NCI-H1930 (cell line): ENCODE measurements at places on chromosomes 13 and 19.

DNA sequence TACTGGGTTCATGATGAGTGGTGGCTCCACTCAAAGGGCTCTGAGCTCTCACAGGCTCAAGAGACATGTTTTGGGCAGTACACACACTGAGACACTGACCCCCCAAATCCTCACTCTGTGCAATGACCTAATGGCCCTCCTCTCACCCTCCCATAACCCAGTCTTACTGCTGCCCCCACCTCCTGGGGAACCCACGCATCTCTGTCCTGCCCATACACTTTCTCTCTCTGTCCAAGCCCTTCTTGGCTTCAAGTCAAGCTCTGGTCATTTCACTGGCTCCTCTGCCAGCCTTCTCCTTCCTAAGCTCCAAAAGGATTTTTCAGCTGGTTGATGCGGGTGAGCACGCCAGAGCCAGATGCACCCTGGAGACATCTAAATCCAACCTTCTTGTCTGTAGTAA, 187.9 kb upstream of the TSHZ3 start:
- DNase-seq = no peak

GRCh38 chr13:24288870-24289269, 20.5 kb upstream of the C1QTNF9 start:
- no peak for DNase-seq

DNA sequence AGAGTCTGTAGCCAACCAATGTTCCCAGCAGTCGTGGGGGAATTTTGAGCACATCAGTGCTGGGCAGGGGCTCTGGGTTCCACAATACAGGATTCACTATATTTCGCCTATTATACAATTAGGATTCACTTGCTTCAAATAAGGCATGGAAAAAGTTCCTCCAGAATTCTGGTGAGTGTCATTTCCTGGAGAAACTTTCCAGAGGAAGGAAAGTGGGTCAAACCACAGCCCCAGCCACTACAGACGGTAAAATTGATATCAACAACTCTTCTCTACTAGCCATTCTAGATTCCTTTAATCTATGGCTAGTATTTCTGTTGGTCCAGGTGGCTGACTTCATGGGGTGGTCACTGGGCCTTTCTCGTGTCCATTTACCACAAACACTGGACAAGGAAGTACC, 10.5 kb downstream of the MYCBP2 start:
- DNase-seq = no peak

DNA sequence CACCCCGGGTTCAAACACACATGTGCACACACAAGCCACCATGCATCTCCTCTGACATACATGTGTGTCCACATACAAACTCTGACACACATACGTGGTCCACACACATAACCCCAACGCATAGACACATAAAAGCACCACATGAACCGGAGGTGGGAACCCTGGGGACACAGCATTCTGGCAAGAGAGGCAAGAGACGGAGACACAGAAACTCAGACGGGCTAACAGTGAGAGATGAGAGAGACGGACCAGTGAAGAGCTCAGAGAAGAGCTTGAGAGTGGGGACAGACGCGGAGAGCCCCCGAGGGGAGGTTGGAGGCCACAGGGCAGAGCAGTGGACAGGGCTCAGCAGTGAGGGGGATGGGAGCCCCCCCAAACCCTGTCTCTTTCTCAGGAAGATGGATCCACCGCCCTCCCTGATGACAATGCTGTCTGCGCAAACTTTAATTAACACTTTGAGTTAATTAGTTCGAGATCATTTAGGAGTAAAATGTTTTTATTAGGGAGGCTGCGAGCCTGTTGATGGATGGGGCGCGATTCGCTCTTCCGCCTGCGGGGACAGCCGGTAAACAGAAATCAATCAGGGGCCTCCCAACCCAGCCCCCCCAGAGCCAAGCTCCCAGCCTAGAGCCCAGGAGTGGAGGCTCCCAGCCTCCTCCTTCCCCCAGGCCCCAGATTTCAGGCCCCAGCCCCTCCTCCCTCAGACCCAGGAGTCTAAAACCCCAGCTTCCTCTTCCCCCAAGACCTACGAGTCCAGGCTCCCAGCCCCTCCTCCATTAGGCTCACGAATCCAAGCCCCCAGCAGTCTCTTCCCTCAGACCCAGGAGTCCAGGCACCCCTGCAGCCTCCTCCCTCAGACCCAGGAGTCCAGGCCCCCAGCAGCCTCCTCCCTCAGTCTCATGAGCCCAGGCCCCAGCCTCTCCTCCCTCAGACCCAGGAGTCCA, 9.5 kb upstream of the ERFL start:
- no peak for DNase-seq

GRCh38 chr19:55315956-55316525, 9.1 kb downstream of the TMEM150B start:
- DNase-seq = no peak

- DNase-seq = no peak
Observed at GRCh38 chr13:21148557-21149258, 27.6 kb downstream of the SKA3 start.

DNA sequence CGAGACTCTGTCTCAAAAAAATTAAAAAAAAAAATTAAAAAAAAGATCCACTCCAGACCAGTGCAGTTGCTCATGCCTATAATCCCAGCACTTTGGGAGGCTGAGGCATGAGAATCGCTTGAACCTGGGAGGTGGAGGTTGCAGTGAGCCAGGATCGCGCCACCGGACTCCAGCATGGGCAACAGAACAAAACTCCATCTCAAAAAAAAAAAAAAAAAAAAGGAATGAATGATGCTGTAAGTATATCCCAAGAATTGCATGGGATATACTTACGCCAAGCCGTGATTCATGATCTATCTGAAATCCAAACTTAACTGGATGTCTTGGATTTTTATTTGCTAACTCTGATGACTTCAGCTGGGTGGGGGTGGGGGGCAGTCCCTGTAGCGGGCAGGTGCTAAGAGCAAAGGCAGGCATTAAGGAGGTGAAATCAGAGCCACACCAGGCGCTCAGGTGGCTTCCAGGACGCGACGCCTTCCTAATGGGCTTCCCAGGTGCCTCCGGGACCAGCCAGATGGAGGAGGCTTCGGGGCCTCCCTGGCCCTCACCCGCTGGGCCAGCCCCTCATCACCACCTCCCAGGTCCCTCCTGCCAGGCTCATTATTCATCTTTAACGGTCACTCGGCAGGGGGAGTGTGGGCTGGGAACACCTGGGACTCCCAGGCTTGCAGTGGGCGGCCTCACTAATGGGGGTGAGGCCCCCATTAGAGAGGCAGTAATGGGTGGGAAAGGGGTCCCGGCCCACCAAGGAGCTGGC, 11.4 kb upstream of the FUT5 start:
- DNase-seq = no peak

GRCh38 chr19:55640577-55641425, at the start of gene ZNF580:
ZNF580 (plus strand) TSS chr19:55641002; CDS start chr19:55642509, 1,507 bp downstream.
- DNase-seq = peak; percentile 78

DNA sequence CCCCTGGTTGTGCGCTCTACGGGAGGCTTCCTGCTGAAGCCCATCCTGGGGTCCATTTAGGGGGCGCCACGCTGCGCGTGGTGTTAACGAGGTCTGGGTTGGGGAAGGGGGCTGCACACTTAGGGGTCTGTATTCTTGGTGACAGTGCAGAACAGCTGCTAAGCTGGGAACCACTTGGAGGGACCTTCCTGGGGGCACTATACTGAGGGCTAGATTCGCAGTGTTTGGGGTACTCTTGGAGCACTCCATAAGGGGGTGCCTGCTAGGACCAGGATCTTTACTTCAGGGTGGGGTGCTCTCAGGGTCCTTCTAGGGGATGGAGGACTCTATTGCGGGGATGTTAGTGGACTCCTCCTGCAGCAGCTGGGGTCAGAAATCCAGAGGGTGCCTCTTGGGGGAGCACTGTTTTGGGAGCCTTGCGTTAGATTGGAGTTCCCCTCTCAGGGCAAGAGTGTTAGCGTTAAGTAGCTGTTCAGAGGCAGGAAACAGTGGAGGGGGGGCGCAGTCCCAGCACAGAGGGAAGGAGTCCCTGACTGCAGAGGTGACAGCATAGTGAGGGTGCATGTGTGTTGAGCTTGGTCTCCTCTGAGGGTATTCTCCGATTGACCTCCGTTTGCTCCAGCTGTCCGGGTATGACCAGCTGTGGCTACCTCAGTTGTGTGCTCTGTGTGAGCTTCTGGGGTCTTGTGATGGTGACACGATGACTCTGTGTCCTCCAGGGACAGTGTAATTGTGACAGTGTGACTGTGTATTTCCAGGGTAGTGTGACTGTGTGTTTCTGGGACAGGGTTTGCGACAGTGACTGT, 1.1 kb downstream of the PDE4A start:
- DNase-seq = no peak

- no peak for DNase-seq
Observed at GRCh38 chr19:27738569-27739193, 1474.3 kb downstream of the UQCRFS1 start.

DNA sequence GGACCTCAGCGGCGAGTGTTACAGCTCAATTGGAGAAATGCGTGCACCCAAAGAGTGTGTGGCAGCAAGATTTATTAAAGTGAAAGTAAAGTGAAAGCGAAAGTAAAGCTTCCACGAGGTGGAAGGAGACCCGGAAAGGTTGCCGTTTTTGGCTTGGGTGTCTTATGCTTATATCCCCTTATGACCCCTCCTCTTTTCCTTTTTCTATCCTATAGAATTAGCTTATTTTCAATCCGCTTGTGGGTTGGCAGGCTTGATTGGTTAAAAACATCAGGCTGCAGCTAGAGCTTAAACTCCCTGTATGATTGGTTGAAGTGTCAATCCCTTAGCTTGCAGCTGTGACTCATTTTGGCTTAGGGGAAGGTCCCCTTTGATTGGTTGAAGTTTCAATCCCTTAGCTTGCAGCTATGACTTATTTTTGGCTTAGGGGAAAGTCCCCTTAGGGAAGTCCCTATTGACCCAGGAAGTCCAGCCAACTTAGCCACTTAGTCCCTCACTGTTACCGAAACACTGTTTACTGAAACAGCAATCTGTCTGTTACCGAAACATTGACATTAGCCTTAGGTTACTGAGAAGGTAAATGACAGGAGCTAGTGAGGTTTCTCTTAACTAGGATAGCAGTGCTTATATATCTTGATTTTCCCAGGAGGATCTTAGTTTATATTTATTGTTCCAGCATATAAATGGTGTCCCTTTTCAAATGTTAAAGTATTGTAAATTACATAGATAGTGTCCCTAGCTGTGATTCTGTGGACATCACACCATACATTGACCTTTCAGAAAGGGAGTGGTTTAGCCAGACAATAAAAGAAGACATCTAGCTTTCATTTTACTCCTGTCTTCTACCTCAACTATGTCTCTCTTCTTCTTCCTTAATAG, 575.8 kb downstream of the DACH1 start:
- DNase-seq = no peak

- no peak for DNase-seq
Observed at GRCh38 chr19:49398931-49399330, 10.9 kb downstream of the KASH5 start.

DNA sequence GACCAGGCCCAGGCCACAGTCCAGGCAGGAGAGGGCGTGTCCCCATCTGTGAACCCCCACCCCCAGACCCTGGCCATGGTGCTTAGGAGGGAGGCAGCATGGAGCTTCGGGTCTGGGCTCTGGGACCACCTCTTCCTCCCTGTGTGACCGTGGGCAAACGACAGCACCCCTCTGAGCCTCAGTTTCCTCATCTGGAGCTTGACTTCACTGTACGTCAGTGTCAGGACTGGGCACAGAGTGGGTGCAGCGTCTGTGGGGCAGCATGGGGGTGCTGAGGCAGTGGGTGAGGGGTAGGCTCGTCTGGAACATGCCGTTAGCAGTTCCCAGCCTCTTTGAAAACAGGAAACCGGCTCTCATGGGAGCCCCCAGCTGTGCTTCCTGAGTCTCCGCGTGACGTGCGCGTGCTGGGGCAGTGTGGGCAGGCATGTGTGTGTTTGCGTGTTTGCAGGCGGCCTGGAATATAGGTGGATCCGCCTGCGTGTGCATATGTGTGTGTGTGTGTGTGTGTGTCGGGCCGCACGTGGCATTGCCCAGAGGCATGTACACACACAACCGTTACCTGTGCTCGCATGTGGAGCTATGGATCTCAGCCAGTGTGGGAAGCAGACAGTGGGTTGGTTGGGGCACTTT, 15.8 kb downstream of the ARRDC2 start:
- DNase-seq = no peak

DNA sequence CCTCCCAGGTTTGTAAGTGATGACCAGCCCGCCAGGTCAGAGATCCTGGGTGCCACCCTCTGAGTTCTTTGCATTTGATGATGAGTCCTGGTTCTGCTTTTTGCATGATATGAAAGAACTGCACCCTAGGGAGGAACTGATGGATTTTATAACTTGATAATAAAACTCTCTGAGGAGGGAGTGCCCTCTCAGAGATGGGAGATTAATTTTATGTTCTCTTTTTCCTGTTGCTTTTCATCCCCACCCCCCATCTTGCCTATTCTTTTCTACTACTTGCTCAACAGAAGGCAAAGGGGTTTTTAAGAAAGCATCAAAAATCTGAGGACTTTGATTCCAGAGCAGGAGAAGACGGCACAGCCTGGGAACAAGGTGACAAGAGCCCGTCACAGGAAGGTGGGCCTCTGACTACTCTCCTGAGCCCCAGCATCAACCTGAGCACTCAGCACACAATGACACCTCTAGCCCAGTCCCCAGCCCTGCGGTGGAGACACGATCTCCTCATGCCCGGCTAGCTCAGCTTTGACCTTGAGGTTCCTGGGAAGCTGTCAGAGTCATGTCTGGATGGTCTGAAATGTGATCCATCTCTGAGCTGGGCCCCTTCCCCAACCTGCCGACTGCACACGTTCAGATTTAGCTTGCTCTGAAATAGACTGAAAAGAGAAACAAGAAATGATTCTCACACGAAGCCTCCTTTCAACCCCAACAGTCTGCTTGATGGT, 69.1 kb downstream of the SIAH3 start:
- DNase-seq = no peak

GRCh38 chr13:28584873-28585381, 74.0 kb upstream of the POMP start:
- DNase-seq = no peak

DNA sequence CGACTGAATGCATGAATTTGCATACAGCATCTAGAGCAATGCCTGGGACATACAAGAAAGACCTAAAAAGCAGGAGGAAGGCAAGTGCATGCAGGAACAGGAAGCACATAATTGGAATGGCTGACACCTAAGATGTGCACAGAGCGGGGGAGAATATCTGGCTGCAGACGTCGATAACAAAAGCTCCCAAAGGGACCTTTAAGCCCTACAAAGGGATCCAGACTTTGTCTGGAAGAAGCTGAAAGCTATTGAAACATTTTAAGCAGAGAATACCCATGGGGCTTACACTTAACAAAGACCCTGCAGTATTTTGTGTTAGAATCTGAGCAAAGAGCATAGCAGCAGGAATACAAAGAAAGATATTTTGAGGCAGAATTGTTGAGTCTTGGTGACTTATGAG, 107.4 kb upstream of the CLDN10 start:
- no peak for DNase-seq
